NCI-H1436 treated with DMSO at 0.1 percent for 48 hours (cell line): ENCODE measurements at places on chromosomes 5 and 9.

DNA sequence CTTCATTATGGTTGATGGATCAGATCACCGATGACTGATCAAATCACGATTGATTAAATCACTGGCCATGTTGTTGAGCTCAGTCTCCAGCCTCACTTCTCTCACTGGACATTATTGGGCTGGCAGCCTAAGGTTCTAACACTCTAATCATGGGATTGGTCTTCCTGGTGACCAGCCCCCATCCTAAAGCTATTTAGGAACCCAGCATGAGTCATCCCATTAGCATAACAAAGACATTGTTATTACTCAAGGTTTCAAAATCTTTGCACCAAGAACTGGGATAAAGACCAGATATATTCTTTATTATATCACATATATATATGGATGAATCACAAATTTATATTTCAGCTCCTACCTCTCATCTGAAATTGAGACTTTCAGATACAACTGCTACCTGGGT, 272.1 kb upstream of the IL12B start:
- DNase-seq = no peak

DNA sequence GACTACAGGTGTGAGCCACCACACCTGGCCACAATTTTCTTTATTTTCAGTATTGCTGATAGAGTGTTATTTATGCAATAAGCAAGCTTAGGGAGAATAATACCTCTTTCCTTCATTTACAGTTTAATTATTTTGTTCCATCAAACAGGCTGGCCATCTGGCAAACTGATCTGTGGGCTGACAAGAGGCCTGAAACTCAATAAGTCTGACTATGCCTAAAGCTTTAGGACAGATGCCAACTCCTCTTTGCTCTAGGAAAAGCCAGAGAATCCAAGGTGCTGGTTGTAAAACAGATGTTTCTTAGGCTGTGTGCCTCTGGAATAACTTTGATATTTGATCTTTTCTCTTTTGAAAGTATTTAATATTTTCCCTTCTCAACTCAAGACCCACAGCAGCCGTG, 98.4 kb downstream of the TARS1 start:
- DNase-seq = no peak

GRCh38 chr9:1454616-1455347, 404.6 kb downstream of the DMRT2 start:
- DNase-seq = no peak

GRCh38 chr5:176902911-176903664, 3.9 kb upstream of the HK3 start:
- DNase-seq = no peak

GRCh38 chr5:143705381-143705780, 106.6 kb upstream of the HMHB1 start:
- DNase-seq = no peak

DNA sequence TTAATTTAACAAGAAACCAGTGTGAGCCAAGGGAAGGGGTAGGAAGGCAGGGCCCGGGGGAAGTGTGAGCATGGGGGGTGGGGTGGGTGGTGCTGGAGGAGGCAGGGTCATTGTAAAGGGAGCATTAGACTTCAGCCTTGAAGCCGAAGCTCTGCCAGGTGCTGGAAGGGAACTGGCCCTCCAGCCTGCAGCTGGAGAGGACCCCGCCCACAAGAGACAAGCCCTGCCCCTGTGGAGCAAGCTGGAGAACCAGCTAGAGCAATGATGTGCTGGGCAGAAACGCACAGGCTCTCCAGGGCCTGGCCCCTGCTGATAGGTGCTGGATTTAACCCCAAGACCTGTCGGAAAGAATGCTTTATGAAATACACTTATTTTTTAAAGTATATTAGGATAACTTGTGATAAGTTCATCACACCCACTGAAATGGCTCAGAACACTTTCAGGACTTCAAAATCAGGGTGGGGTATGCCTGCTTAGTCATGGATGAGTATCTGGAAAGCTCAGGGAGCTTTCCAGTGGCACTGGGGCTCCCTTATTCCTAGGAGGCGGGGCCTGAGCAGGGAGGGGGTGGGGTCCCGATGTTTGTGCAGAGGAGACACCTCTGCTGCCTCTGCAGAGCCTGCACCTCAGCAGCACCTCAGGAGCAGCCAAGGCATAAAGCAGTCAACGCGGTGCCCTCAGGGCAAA, 27.1 kb downstream of the UBE2QL1 start:
- no peak for DNase-seq
